AG04450 (cell line): ENCODE measurements at places on chromosomes 4 and X. TPM values are rescaled to one million over a fixed set of nuclear protein-coding genes. Genes with fewer than 3 reads are reported as not detected.

Gene ARMCX6
- polyA plus RNA-seq: 78.2 and 93.3 TPM in 2 replicates

Gene ENAM
- 0.05 and 0.14 TPM in 2 replicates for polyA plus RNA-seq

Gene NKX3-2
- polyA plus RNA-seq: 0.04 TPM in 1 of 2 replicates, not detected in the other

Gene ENPEP
- 0.14 and 0.33 TPM in 2 replicates for polyA plus RNA-seq

Gene CT55
- polyA plus RNA-seq: not detected in 2 replicates

Gene ASB9
- polyA plus RNA-seq: 0.22 and 0.35 TPM in 2 replicates

Gene EPHA5
- polyA plus RNA-seq: 0.02 and 0.04 TPM in 2 replicates

Gene TDO2
- 0.55 and 0.84 TPM in 2 replicates for polyA plus RNA-seq

Gene PCYT1B
- polyA plus RNA-seq: 0.09 and 0.10 TPM in 2 replicates

Gene DAPP1
- polyA plus RNA-seq: not detected in 2 replicates

Gene CCNQ
- 23.6 and 28.1 TPM in 2 replicates for polyA plus RNA-seq

Gene RASL11B
- 4.1 and 4.3 TPM in 2 replicates for polyA plus RNA-seq

Gene XPNPEP2
- 0.38 and 0.45 TPM in 2 replicates for polyA plus RNA-seq

Gene F8A3
- polyA plus RNA-seq: 3.9 and 6.5 TPM in 2 replicates

Gene ZNF141
- polyA plus RNA-seq: 4.3 and 4.7 TPM in 2 replicates

Gene AVPR2
- polyA plus RNA-seq: not detected in 2 replicates

Gene SAGE1
- polyA plus RNA-seq: not detected in 2 replicates

Gene ODAPH
- not detected in 2 replicates for polyA plus RNA-seq

Gene SMIM10L2A
- 0.04 and 0.06 TPM in 2 replicates for polyA plus RNA-seq

Gene MAGEA10
- not detected in 2 replicates for polyA plus RNA-seq

Gene MPP1
- 29.7 and 30.3 TPM in 2 replicates for polyA plus RNA-seq

Gene ADH4
- not detected in 2 replicates for polyA plus RNA-seq

Gene GRIPAP1
- polyA plus RNA-seq: 24.3 and 25.0 TPM in 2 replicates

Gene MYOZ2
- polyA plus RNA-seq: 0.07 and 0.10 TPM in 2 replicates

Gene GPC3
- not detected in 2 replicates for polyA plus RNA-seq

Gene NR3C2
- polyA plus RNA-seq: 0.10 and 0.14 TPM in 2 replicates

Gene HSFX2
- polyA plus RNA-seq: not detected in 2 replicates

Gene ATG4A
- 10.7 and 13.3 TPM in 2 replicates for polyA plus RNA-seq

Gene IBSP
- polyA plus RNA-seq: not detected in 2 replicates

Gene UCHL1
- 1,755 and 1,872 TPM in 2 replicates for polyA plus RNA-seq

Gene AR
- 11.6 and 13.1 TPM in 2 replicates for polyA plus RNA-seq

Gene SPANXB1
- not detected in 2 replicates for polyA plus RNA-seq

Gene DDX3X
- polyA plus RNA-seq: 110 and 111 TPM in 2 replicates

Gene MTMR8
- not detected in 2 replicates for polyA plus RNA-seq

Gene CTAG2
- not detected in 2 replicates for polyA plus RNA-seq

Gene SCARB2
- polyA plus RNA-seq: 152 and 161 TPM in 2 replicates

Gene ARHGEF6
- polyA plus RNA-seq: 5.6 and 6.8 TPM in 2 replicates

Gene NAP1L5
- 6.6 and 8.2 TPM in 2 replicates for polyA plus RNA-seq

Gene KLHL4
- 0.17 and 0.33 TPM in 2 replicates for polyA plus RNA-seq

Gene ELK1
- polyA plus RNA-seq: 22.4 and 24.1 TPM in 2 replicates

Gene RAB9B
- 0.52 and 0.71 TPM in 2 replicates for polyA plus RNA-seq

Gene NAP1L3
- polyA plus RNA-seq: 0.68 and 0.84 TPM in 2 replicates

Gene SGMS2
- polyA plus RNA-seq: 12.5 and 13.3 TPM in 2 replicates

Gene PRDM8
- 12.8 and 14.3 TPM in 2 replicates for polyA plus RNA-seq
